Ovary (tissue), 10 donors: ENCODE measurements at places on chromosomes 5 and 9. TPM values are rescaled to one million over a fixed set of nuclear protein-coding genes. Genes with fewer than 3 reads are reported as not detected.

The ZBTB43 gene
- total RNA-seq: 7.4 TPM

The SETD9 gene
- 9.0 TPM for total RNA-seq

The PLAC8L1 gene
- 0.70 TPM for total RNA-seq

The PLK2 gene
- total RNA-seq: 29.3 TPM

The RAB3C gene
- total RNA-seq: 3.1 TPM

The TRAPPC13 gene
- total RNA-seq: 14.8 TPM

GRCh38 chr9:78235256-78235761, 566 bp upstream of the CEP78 start:
- DNase-seq: no peak

DNA sequence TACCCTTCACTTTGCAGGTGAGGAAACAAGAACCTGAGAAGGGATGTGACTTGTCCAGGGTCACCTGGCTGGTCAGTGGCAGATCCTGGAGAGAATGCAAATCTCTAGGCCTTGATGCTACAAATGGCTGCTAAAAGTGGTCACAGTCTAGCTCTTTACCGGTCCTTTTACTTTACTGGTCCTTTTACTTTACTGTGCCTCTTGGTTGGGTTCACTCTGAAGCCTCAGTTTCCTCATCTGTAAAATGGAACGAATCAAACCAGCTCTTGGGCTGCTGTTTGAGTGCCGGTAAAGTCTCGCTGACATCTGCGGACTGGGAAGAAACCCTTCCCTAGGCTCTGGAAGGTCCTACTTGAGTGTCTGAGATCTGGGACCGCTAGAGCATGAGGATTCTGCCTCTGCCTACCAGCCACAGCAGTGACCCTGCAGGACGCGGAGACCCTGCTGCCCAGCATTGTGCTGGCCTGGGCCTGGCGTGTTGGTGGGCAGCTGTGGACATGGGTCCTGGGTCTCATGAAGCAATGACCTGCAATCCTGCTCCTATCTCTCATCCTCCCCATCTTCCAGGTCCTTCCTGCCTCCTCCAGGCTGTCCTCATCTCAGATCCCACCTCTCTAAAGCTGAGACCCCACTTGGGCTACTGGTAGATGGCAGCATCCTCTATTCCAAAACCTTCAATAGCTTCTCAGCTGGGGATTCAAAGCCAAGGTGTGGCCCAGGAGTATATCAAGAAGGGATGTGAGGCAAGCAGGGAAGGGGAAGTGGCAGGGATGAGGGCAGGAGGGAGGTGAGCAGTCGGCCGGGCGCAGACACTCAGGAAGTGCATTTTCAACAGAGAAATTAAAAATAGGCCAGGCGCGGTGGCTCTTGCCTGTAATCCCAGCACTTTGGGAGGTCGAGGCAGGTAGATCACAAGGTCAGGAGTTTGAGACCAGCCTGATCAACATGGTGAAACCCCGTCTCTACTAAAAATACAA, 13.3 kb downstream of the CORO2A start:
- no peak for DNase-seq

GRCh38 chr9:16112116-16112515, 559.3 kb downstream of the CCDC171 start:
- no peak for DNase-seq

GRCh38 chr9:94175669-94176068, 83.4 kb upstream of the ZNF169 start:
- no peak for DNase-seq

DNA sequence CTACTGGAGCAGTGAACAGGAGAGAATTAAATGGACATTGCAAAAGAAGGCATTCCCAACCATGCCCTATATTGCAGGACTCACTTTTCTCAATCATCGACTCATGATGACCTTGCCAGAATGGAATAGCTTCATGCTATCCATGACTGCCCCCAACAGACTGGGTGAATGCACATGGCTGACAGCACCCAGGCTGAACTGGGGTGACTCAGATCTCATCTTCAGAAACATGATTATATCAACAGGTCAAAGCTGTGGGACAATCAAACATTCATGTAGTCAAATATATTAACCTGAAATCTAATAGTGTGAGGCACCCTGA, 34.7 kb upstream of the MIER3 start:
- no peak for DNase-seq

DNA sequence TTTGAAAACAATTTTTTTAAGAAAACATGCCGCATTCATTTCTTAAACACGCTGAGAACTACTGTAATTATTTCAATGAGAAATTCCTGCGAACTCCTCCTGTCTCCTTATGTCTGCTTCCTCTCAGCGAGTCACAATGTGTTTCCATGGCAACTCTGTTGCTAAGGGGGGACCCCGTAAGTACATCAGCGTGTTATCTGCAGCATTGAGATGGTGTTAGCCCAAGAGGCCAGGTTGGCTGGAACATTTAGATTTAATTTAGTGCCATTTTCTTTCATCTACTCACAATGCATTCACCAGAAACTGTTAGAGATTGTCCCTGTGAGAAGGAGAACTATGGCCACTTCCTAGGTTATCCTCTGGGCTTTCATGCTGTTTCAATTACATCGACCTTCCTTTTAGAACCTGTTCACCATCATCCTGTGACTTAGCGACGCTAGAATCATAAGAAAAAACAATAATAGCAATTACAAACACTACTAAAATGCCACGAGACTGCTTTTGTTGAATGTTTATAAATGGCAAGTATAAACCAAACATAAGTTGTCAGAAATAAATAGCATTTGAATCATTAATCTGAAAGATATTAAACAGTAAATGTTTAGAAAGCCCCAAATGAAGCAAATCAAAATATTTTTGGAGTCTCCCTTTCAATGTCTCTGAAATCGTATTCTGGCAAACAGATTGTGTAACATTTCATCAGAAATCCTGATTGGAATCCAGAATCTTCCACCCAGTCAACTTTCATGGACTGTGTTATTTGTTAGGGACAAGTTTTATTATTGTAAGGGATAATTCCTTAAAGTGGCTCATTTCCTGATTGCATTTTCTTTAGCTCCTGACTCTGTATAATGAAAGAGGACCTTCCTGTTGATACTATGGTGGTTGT, 39.7 kb upstream of the SHC3 start:
- no peak for DNase-seq
